Cerebellar cortex (tissue), 1 donor: ENCODE measurements at places on chromosomes 7 and 10.
A peak's percentile ranks its signal among the peaks of the same experiment; 100 is the strongest.

DNA sequence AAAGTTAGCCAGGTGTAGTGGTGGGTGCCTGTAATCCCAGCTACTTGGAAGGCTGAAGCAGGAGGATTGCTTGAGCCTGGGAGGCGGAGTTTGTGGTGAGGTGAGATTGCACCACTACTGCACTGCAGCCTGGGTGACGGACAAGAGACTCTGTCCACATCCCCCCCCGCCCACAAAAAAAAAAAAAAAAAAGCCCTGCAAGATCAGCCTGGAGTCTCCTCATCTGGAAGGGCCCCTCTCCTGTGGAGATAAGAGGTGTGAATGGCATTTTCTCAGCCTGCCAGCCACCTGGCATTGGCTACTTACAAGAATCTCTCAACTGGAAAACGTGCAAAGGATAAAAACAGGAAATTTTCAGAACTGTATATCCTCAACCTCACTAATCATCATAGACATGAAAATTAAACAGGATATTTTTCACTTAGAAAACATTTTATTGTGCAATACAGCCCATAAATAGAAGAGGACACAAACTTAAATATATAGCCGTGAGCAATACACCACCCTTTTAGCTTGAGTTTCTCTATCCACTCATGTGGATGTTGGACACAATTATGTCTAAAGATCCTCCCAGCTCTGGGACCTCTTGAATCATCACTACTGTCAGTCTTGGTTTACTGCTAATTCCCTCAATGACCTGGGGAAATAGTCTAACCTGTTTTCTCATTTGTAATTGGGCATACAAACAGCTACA, 11.3 kb upstream of the TSPAN15 start:
- no peak for DNase-seq

GRCh38 chr10:31148951-31149350, 117.3 kb upstream of the ZNF438 start:
- DNase-seq: no peak

- no peak for DNase-seq
These were observed 63.9 kb upstream of the GSDME start for GRCh38 chr7:24821045-24821753.

DNA sequence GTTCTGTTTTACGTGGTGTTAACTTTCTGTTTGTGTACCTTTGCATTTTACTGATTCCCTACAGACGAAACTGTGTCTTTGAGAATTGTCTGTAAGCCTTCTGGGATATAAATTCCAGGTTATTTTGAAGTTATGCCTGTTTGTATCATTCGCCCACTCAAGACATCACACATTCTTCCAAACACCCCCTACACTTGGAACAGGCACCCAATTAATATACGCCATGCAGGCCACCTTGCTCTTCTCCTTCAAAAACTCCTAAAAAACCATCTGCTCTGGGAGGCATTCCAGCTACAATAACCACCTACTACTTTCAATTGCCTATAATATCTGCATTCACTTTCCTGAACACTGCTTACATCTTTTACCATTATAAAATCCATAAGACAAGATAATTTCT, 453.3 kb downstream of the DGKB start:
- no peak for DNase-seq

DNA sequence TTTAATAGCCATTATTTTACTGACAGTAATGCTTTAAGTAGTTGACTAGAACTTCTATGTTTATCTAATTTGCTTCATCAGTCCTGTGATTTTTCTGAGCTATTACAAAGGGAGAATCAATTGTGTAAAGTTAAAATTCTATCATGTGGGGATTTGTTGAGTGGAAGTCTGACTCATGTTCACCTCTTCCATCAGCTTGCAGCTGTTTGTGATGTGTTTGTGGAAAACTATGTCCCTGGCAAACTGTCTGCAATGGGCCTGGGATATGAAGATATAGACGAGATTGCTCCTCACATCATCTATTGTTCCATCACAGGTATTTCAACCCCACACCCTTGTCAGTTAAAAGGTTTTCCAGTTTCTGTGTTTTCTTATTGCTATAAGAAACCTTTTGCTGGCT, 59.9 kb downstream of the SUGCT start:
- DNase-seq: no peak

- DNase-seq: no peak
These were observed 21.1 kb upstream of the SH2D4B start for GRCh38 chr10:80516506-80517075.

GRCh38 chr7:80312139-80312661, 177.6 kb downstream of the GNAI1 start:
- peak; percentile 31 for DNase-seq

DNA sequence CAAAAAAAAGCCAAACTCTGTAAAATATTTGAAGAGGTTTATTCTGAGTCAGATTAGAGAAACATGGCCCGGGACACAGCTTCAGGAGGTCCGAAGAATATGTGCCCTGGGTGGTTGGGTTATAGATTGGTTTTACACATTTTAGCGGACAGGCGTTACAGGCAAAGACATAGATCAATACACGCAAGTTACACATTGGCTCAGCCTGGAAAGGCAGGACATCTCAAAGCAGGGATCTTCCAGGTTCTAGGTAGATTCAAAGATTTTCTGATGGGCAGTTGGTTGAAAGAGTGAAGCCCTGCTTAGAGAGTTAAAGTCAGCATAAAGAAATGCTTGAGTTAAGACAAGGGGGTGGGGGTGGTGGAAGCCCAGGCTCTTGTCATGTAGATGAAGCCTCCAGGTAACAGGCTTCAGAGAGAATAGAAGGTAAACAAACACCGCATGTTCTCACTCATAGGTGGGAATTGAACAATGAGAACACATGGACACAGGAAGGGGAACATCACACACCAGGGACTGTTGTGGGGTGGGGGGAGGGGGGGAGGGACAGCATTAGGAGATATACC, 464.3 kb upstream of the ADARB2 start:
- no peak for DNase-seq

DNA sequence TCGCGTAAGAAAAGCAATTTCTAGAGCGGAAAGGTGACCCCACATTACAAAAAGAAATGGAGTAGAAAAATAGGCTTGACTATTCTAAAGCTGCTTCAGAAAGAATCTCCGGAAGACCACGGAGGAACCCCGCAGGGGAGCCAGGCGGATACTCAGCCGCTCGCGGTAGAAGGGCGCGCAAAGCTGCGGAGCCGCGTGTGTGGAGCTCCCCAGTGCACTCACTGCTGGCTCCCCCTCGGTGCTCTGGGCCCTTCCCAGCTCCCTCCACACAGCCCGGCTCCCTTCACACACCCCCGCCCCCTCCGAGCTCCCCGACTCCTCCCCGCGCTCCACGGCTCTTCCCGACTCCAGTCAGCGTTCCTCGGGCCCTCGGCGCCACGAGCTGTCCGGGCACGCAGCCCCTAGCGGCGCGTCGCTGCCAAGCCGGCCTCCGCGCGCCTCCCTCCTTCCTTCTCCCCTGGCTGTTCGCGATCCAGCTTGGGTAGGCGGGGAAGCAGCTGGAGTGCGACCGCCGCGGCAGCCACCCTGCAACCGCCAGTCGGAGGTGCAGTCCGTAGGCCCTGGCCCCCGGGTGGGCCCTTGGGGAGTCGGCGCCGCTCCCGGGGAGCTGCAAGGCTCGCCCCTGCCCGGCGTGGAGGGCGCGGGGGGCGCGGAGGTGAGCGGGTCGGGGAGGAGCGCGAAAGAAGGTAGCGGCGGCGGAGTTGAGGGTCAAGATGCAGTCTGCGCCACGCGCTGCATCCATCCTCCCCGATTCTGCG, at the start of gene STEAP2:
STEAP2 (plus strand) TSS at position 350 of the 758 bp plus-strand sequence. CDS start 13,343 bp downstream, outside the sequence.
- DNase-seq: peak; percentile 81

DNA sequence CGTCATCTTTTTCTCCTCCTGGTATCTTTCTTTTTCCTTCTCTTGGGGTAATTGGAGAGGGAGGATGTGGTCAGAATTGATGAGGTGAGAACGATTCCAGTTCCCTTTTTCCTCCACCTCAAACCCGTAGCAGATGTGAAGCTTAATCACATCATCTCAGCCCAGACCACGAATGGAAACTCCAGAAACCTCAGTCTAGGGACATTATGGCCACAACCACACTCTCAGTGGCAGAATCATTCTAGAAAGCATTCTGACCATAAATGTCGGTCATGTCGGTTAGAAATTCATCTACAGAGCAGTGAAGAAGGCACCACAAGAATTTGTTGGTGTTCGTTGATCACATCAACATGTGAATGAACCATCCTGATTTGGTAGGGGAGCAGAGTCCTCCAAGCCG, 78.7 kb downstream of the GATA3 start:
- no peak for DNase-seq

- no peak for DNase-seq
These were observed 88.7 kb upstream of the NRP1 start for GRCh38 chr10:33423154-33423529.
